ENCODE measurements at places on chromosomes 11 and 22. TPM values are rescaled to one million over a fixed set of nuclear protein-coding genes. Genes with fewer than 3 reads are reported as not detected.

RFPL2 gene
- total RNA-seq: not detected

TREH gene
- total RNA-seq: not detected

DNA sequence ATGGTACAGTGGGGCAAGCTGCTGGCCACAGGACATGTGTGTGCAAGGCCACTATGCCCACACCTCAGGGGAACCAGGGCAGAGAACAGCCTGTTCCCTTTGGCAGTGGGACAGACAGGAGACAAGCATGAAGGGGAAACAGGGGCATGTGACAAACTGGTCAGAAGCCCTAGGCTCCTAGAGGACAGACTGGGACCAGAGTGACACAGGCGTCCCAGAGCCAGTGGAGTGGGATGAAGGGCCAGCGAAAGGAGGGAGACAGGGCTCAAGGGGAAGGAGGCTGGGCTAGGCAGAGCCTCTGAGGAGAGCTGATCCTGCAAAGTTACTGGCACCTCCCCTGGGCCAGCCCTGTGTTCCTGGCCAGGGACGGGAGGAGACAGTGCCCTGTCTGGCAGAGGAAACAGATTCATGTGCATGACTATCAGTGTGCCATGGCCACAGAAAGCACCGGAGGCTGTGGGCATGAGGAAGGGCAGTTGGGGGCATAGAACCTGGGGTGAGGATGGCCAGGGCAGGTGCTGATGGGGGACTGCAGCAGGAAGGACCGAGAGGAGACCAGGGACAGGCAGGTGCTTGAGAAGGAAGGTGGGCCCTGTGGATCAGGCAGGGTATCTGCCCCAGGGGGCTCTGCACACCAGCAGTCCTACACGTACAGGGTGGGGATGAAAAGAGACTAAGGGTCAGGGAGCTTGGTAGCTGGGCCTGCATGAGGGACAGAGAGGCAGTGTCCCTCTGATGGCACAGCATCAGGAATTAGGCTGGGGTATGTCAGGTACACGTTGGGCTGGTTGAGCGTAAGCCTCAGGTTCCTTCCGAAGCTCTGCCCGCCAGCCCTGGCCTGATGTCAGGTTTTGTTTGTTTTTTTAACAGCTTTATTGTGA is 9.8 kb downstream of the DERL3 start:
- DNase-seq: no peak

DNA sequence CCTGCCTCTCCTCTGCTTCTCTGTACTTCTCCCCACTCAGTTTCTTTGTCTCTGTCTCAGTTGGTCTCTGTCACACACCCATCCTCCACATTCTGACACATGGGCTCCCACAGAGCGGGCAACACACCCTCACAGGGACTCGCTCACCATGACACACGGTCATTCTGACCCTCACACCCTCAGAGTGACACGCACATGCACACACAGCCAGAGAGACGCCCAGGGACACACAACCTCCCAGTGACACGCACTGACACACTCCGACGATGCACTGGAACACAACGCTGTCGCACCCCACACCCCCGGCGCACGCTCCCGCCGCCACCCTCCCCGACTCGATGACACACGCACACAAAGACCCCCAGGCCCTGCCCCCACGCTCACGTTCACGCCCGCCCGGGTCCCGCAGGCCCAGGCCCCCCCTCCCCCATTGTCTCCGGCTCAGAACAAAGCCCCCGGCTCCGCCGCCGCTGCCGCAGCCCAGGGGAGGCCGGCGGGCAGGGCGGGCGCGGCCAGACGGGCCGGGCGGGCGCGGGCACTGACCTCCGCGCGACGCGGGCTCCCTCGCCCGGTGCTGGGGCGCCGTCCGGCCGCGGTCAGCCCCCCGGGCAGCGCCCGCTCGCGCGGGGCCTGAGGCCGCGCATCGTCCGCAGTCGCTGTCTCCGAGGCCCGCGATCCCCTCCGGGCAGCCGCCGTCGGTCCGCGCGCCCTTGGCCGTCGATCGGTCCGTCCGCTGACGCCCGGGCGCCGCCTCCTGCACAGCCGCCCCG is 404 bp downstream of the DCHS1 start:
- no peak for DNase-seq

- DNase-seq: no peak
Measured at GRCh38 chr11:59680287-59681154, 11.7 kb upstream of the PATL1 start.

DNA sequence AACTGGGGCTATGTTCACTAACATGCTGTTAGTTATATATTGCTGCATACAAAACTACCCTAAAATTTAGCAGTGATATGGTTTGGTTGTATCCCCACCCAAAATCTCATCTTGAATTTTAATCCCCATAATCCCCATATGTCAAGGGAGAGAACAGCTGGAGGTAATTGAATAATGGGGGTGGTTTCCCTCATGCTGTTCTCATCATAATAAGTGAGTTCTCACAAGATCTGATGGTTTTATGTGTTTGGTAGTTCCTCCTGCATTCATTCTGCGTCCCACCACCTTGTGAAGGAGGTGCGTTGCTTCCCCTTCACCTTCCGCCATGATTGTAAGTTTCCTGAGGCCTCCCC is 10.0 kb upstream of the PATL1 start:
- no peak for DNase-seq

Measured in omental fat pad (tissue), 4 donors.